Cortex of kidney (tissue), 1 donor: ENCODE measurements at places on chromosomes 2 and 18.

DNA sequence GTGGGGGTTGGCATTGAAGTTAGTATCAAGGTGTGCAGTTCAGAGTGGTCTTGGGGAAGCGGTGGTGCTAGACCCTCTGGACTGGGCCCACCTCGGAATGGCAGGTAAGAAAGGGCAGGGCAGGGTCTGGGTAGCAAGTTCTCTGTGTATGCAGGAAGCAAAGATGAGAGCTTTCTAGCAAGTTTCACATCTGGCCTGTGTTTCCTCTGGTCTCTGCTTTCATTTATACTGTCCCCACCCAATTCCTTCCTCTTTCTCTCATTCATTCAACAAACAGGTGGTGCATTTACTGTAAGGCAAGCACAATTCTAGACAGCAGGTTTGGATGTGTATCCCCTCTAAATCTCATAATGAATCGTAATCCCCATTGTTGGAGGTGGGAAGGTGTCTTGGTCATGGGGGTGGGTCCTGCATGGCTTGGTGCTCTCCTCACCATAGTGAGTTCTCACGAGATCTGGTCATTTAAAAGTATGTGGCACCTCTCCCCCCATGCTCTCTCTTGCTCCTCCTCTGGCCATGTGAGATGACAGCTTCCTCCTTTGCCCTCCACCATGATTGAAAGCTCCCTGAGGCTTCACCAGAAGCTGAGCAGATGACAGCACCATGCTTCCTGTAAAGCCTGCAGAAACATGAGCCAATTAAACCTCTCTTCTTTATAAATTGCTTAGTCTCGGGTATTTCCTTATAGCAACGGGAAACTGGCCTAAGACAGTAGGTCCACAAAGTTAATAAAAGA is 51.8 kb downstream of the PKDCC start:
- DNase-seq: no peak

- DNase-seq: no peak
Observed at GRCh38 chr2:144595279-144595678, 75.4 kb upstream of the ZEB2 start.

GRCh38 chr2:54597153-54597848 is 126.2 kb upstream of the EML6 start:
- no peak for DNase-seq

DNA sequence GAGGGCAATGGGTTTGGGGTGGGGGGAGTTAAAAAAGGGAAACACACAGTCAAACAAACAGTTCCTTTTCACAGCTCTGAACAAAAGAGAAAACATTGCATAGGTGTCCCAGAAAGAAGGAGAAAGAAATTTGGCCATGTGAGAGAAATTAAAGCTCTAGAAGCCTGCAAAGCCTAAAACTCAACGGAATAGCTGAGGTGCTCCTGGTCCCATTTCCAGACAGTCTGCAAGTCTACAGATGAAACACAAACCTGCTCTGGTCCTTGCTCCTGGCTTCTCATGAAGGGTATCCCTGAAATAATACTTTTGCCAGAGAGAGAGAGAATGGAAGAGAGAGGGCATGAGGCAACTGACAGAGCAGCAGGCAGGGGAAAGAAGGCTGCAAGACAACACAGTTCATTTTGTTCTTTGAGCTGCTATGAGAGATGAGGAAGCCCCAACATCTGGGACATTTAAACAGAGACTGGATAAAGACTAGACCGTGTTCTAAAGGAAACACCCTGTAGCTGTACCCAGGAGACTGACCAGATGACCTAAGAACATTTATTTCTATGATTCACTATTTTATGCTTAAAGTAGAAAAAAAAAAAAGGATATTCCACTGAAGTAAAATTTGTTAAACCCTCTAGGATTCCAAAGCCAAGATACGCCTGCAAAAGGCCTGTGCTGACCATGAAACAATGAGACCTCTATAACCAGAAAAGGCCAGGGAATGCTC is 57.3 kb upstream of the CYP26B1 start:
- DNase-seq: no peak

DNA sequence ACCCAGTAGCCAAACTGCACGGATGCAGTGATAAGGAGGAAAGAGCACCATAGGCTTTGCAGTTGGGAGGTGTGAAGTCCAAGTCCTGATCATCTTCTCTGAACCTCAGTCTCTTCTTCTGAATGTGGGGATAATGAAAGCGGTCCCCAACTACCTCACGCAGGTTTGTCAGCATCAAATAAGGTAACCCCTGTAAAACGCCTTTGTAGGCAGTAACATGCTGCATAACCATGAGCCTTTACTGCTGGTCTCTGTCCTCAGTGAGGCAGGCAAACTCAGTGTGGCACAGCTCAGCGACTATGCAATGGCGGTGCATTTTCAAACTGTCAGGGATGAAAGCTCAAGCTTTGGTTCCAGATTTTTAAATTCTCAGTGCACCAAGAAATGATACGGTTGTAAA is 46.1 kb downstream of the DNMT3A start:
- no peak for DNase-seq

- DNase-seq: no peak
Observed at GRCh38 chr2:36528274-36528673, 69.7 kb downstream of the FEZ2 start.

DNA sequence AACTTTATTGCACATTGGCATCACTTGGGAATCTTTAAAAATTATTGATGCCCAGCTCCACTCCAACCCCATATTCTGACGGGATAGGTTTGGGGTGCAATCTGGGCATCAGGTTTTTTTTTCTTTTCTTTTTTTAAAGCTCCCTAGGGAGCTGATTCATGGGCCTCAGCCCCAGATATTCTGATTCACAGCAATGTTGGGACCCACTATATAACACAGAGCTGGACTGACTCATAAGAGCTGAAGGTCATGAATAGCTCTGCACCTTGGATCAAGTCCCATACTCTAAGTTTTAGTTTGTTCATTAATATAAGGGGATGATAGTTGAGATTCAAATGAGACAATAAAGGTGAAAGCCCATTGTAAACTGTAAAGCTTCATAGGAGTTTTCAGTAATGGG is 191.1 kb upstream of the REV1 start:
- no peak for DNase-seq

- DNase-seq: no peak
Observed at GRCh38 chr18:5463831-5464230, 80.0 kb downstream of the EPB41L3 start.

DNA sequence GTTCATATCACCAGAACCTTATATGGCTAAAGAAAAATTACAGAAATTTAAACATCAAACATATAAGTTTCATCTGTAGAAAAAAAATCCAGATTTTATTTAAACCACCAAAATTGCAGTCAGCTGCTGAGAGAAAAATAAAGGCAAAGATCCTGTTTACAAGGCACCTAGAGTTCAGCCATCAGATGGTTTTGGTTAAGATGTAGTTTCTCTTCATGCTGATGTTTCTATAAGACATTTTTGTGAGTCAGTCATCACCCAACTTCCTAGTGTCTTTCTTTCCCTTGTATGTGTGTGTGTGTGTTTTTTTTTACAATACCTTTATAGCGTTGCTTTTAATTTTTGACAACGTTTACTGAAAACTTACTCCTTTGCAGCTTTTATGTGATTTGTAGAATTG is 26.1 kb upstream of the MMADHC start:
- DNase-seq: no peak

DNA sequence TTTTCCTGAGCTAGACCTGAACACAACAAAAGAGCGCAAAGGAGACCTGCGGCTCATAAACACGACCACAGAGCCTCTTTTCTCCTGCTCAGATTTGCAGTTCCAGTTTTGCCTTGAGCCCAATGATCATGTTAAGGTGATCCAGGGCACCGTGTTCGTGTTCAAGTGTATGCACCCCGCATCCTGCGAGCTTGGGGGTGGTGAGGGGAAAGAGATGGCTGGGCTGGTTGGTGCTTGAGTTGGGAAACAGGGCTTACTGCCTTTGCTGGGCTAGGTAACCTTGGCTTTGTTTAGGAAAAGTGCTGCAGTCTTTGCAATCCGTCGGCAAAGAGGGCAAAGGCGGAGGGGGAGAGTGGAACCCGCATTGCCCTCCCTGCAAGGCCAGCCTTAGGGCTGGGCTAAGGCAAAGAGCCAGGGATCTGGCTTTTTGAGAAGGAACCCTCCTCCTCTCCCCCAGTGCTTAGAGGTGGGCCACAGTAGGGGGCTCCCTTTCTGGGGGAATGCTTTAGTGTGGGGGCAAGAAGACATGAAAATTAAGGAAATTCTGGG is 1.3 kb downstream of the HOXD10 start:
- DNase-seq: no peak

- no peak for DNase-seq
Observed at GRCh38 chr2:42187886-42188285, 18.7 kb downstream of the EML4 start.

GRCh38 chr2:9800975-9801726 is 42.1 kb upstream of the TAF1B start:
- no peak for DNase-seq

- no peak for DNase-seq
Observed at GRCh38 chr2:58532641-58533040, 291.5 kb upstream of the FANCL start.

GRCh38 chr18:63342206-63342605 is 22.6 kb upstream of the BCL2 start:
- no peak for DNase-seq

- DNase-seq: no peak
Observed at GRCh38 chr2:49004036-49004626, 150.2 kb downstream of the FSHR start.

DNA sequence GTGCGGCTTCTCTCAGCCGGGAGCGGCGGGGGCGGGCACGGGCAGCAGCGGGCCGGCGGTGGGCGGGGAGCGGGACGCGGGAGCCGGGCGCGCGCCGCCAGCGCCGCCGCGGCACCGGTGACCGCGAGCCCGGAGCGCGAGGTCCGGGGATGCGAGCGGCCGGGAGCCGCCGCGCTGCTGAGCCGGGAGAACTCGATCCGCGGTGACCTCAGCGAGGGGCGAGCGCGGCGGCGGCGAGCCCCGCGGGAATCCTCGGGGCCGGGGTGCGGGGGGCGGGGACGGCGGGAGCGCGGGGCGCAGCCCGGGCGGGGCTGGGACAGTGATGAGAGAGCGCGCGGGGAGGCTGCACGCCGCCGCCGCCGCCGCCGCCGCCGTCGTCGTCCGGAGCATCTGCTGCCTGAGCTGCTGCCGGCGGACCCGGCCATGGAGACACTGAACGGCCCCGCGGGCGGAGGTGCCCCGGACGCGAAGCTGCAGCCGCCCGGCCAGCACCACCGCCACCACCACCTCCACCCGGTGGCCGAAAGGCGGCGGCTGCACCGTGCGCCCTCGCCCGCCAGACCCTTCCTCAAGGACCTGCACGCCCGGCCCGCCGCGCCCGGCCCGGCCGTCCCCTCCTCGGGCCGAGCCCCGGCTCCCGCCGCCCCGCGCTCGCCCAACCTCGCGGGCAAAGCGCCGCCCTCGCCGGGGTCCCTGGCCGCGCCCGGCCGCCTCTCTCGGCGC is at the start of gene MTCL1:
Gene MTCL1 (plus strand): TSS at position 319 of the 723 bp plus-strand sequence. CDS start 105 bp downstream, at position 424.
- no peak for DNase-seq
